ENCODE measurements at places on chromosomes 3 and 15. TPM values are rescaled to one million over a fixed set of nuclear protein-coding genes. Genes with fewer than 3 reads are reported as not detected.

DNA sequence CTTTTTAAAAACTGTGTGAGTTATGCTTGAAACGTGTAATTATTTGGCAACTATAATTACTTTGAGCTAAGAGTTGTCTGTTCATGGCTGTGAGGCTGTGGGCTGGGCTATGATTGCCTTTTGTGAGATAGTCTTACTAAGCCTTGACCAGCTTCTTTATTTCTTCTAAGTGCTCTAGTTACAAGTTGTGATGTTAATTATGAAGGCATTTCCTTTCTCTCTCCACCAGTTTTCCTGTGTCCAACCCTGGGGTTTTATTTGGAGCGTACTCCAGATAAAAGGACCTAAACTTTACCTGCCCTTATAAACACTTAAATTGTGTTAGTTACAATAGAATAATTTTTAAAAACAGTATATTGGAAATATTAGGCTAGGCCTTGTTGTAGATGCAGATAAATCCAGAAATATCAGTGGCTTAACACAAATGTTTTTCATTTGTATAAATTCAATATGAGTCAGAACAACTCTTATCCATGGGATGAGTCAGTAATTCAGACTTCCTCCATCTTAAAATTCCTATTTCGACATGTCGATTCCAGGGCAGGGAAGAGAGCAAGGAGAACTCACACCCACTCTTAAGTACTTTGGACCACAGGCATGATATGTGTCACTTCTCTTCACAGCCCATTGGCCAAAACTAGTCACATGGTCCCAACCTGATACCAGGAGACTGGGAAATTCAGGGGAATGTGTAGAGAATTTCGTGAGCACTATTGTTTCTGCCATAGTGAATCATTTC, 17.0 kb downstream of the TMEM62 start:
- H3K4me3 ChIP-seq, result no peak overlapping the region
- no peak for DNase-seq
- no peak overlapping the region for H3K27ac ChIP-seq
- peaks cover 4% of the 10 kb centered on the region for H3K36me3 ChIP-seq
- no peaks in the 10 kb centered on the region for H3K27me3 ChIP-seq

JMJD7 gene
- 10.1 TPM for polyA plus RNA-seq

- H3K36me3 ChIP-seq, result no peaks in the 10 kb centered on the region
- peaks cover 39% of the 10 kb centered on the region for H3K4me1 ChIP-seq
- peak; percentile 98 for DNase-seq
These were observed 44.5 kb upstream of the BOC start for GRCh38 chr3:113166719-113167492.

- peak overlapping the region; percentile 26 for H3K27ac ChIP-seq
- no peak for DNase-seq
- peaks cover 5% of the 10 kb centered on the region for H3K36me3 ChIP-seq
- peaks cover 62% of the 10 kb centered on the region for H3K4me1 ChIP-seq
These were observed 10.0 kb upstream of the SRP14 start for GRCh38 chr15:40048926-40049475.

- peaks cover 3% of the 10 kb centered on the region for H3K27me3 ChIP-seq
- H3K4me3 ChIP-seq, result peak overlapping the region; percentile 50
- no peaks in the 10 kb centered on the region for H3K36me3 ChIP-seq
- DNase-seq, result peak; percentile 15
- peak overlapping the region; percentile 69 for H3K27ac ChIP-seq
- no peaks in the 10 kb centered on the region for H3K4me1 ChIP-seq
These were observed 639 bp downstream of the MKRN3 start for GRCh38 chr15:23566071-23566554.

- H3K4me1 ChIP-seq, result peaks cover 8% of the 10 kb centered on the region
- peaks cover 42% of the 10 kb centered on the region for H3K27me3 ChIP-seq
- no peak for DNase-seq
- no peak overlapping the region for H3K4me3 ChIP-seq
- H3K27ac ChIP-seq, result no peak overlapping the region
These were observed 1.6 kb upstream of the PCSK6 start for GRCh38 chr15:101490922-101491733.

- H3K4me3 ChIP-seq, result no peak overlapping the region
- H3K4me1 ChIP-seq, result peaks cover 26% of the 10 kb centered on the region
- H3K36me3 ChIP-seq, result no peaks in the 10 kb centered on the region
- DNase-seq, result peak; percentile 77
- no peak overlapping the region for H3K27ac ChIP-seq
These were observed 64.7 kb downstream of the BFSP2 start for GRCh38 chr3:133464573-133464972.

SH2D7 gene
- 0.36 TPM for polyA plus RNA-seq

GRCh38 chr3:66693461-66694031, 192.7 kb upstream of the LRIG1 start:
- DNase-seq, result peak; percentile 88
- H3K27ac ChIP-seq, result peak overlapping the region; percentile 88

DNA sequence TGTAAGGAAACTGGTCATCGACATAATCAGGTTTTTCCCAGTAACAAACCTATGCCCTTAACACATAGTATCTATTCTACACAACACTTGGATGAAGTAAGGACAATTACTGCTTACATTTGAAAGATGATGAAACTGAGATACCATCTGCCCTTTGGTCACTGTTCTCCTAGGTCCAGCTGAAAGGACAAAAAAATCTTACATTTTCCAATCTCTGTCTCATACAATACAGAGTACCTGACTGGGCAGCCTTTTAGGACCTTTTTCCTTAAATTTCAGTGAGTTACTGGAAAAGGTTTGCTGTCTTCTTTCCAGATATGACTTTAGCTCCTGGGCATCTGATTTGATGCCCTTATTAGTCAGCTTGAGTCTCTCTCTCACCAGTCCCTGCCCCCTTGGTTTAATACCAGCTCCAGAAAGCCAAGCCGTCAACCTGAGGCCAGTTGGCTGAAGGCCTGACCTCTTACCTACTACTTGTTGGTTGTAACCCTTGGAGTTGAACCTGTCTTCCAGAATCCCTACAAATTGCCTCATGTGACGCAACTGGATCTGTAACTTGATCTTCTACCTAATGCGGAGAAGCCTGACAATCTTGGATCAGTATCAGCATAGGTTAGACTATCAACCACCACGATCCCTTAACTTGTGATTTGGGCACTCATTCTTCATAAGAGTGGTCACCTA, 355.3 kb upstream of the ZNF385D start:
- H3K4me1 ChIP-seq, result no peaks in the 10 kb centered on the region
- no peak overlapping the region for H3K27ac ChIP-seq
- no peak overlapping the region for H3K4me3 ChIP-seq
- DNase-seq, result no peak
- H3K36me3 ChIP-seq, result no peaks in the 10 kb centered on the region
- no peaks in the 10 kb centered on the region for H3K27me3 ChIP-seq

DNA sequence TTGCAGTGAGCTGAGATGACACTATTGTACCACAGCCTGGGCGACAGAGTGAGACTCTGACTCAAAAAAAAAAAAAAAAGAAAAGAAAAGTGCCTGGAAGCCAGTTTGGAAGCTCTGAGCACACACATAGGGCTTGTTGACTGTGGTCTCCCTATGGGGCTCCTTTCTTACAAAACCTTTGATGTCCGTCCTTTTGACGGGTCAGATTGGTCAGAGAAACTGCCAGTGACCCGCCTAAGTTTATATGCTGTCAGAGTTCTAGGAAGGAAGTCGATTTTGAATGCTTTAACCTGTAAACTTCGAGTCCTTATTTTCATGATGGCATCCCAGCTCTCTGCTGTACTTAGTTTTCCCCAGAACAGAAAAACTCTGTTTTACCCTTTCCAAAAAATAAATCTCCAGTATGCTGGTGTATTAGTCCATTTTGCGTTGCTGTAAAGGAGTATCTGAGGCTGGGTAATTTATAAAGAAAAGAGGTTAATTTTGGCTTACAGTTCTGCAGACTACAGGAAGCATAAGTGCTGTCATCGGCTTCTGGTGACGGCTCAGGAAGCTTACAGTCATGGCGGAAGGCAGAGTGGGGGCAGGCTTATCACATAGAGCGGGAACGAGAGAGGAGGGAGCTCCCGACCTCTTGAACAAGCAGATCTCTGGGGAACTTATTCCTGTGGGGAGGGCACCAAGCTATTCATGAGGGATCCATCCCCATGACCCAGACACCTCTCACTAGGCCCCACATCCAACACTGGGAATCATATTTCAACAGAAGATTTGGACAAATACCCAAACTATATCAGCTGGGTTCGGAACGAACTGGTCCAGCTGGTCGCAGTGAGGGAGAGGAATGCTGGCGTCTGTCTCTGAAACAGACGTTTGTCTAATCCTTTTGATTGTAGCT, 72.3 kb downstream of the LMLN start:
- no peaks in the 10 kb centered on the region for H3K36me3 ChIP-seq
- H3K27ac ChIP-seq, result no peak overlapping the region
- H3K27me3 ChIP-seq, result no peaks in the 10 kb centered on the region
- DNase-seq, result no peak
- no peak overlapping the region for H3K4me3 ChIP-seq

- H3K4me1 ChIP-seq, result peaks cover 3% of the 10 kb centered on the region
- no peaks in the 10 kb centered on the region for H3K36me3 ChIP-seq
- no peaks in the 10 kb centered on the region for H3K27me3 ChIP-seq
- H3K4me3 ChIP-seq, result no peak overlapping the region
These were observed 462.3 kb upstream of the SGO1 start for GRCh38 chr3:20648294-20648693.

DNA sequence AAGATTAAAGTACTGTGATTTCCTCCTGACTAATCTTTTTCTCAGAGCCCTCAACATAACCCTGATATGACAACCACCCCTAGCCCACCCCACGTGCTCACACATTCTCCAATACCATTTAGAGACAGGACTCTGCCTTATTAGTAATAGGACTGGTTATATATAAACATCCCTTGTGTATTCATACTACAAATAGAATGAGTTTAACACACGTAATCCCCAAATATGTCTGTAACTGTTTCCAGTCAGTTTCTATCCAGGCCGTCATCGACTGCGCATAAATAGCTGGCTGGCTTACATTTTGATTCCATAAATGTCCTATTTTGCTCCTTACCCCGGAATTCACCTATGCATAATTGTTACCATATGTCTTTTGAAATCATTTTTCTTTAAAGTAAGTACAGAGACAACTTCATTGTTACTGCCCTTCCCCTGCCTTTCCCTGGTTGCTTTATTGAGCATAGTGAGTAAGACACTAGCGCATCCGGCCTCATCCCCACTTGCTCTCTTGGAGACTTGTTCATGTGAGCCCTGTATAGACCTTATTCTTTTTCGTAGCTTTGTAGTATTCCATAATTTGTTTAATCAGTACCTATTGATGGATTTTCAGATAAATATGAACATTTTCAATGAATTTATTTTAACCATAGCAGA, 3.5 kb upstream of the P2RY14 start:
- H3K27ac ChIP-seq, result peak overlapping the region; percentile 76
- no peaks in the 10 kb centered on the region for H3K36me3 ChIP-seq
- no peak overlapping the region for H3K4me3 ChIP-seq
- peak; percentile 94 for DNase-seq
- no peaks in the 10 kb centered on the region for H3K27me3 ChIP-seq

ZNF774 gene
- 2.0 TPM for polyA plus RNA-seq

SERP1 gene
- 79.8 TPM for polyA plus RNA-seq

LMCD1 gene
- polyA plus RNA-seq, result 143 TPM

TUSC7 gene
- polyA plus RNA-seq, result not detected

- no peak for DNase-seq
- no peaks in the 10 kb centered on the region for H3K4me1 ChIP-seq
- H3K4me3 ChIP-seq, result peak overlapping the region; percentile 42
- H3K36me3 ChIP-seq, result no peaks in the 10 kb centered on the region
These were observed 32.1 kb upstream of the AP4E1 start for GRCh38 chr15:50876260-50876988.

- H3K4me1 ChIP-seq, result no peaks in the 10 kb centered on the region
- H3K36me3 ChIP-seq, result no peaks in the 10 kb centered on the region
These were observed 15.8 kb upstream of the SLC27A2 start for GRCh38 chr15:50166216-50166615.

LRRC58 gene
- 13.8 TPM for polyA plus RNA-seq

DNA sequence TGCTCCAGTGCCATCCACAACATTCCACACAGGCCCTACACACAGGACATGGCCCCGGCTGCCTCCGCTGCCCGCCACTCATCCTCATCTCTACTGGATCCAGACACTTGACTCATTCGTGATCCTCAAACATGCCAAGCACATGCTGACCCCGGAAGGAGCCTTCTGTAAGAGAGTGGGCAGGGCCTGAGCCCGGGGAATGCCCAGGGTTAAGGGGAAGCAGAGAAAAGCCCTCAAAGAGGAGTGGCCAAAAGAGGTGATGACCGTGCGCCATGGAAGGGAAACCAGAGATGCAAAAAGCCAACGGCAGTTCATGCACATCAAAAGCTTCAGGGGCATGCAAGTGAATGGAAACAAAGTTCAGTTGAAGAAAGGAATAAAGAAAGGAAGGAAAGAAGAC, 46.1 kb downstream of the RFTN1 start:
- no peaks in the 10 kb centered on the region for H3K4me1 ChIP-seq
- no peak overlapping the region for H3K4me3 ChIP-seq
- DNase-seq, result no peak
- H3K27ac ChIP-seq, result no peak overlapping the region
- H3K27me3 ChIP-seq, result no peaks in the 10 kb centered on the region

- no peaks in the 10 kb centered on the region for H3K27me3 ChIP-seq
- H3K27ac ChIP-seq, result no peak overlapping the region
- H3K4me1 ChIP-seq, result peaks cover 2% of the 10 kb centered on the region
- DNase-seq, result peak; percentile 41
These were observed 168.7 kb upstream of the TMCO5A start for GRCh38 chr15:37765786-37766185.

- H3K36me3 ChIP-seq, result no peaks in the 10 kb centered on the region
- no peak for DNase-seq
- H3K4me3 ChIP-seq, result no peak overlapping the region
- H3K4me1 ChIP-seq, result no peaks in the 10 kb centered on the region
- no peak overlapping the region for H3K27ac ChIP-seq
- H3K27me3 ChIP-seq, result peaks cover 2% of the 10 kb centered on the region
These were observed 15.5 kb downstream of the CCR5 start for GRCh38 chr3:46386205-46386604.

- no peak overlapping the region for H3K27ac ChIP-seq
- no peaks in the 10 kb centered on the region for H3K4me1 ChIP-seq
- no peaks in the 10 kb centered on the region for H3K36me3 ChIP-seq
- H3K27me3 ChIP-seq, result no peaks in the 10 kb centered on the region
- DNase-seq, result no peak
These were observed 420.6 kb downstream of the TBL1XR1 start for GRCh38 chr3:176776622-176777175.

DNA sequence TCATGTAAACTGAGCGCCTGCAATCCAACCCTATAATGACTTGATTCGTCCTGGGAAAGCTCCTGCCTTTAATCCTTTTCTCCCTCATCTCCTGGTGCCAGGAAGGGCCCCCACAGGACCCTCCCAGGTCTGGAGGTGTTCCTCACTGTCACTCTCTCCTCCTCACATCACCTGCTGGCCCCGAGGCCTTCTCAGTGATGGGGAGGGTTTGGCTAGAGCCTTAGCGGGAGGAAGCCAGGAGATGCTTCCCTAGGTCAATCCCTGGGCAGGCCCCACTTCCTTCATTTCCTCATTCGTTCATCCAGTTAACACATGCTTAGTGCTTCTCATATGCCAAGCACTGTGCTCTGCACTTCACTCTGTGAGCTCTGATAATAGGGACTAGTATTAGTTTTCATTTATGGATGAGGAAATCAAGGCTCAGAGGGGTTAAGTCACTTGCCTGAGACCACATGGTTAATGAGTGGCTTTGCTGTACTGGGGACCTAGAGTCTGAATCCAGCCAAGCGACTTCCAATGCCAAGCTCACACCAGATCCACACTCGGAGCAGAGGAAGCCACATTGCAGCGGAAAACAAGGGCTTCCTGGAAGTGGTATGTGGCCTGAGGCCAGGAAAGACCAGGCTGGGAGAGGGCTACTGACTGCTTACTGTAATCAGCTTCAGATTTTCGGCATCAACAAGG, 50.3 kb upstream of the CHRNB4 start:
- H3K4me1 ChIP-seq, result peaks cover 11% of the 10 kb centered on the region
- H3K4me3 ChIP-seq, result no peak overlapping the region
- H3K27ac ChIP-seq, result no peak overlapping the region
- no peaks in the 10 kb centered on the region for H3K36me3 ChIP-seq

- peak; percentile 90 for DNase-seq
- peak overlapping the region; percentile 67 for H3K27ac ChIP-seq
- peaks cover 41% of the 10 kb centered on the region for H3K4me1 ChIP-seq
- no peaks in the 10 kb centered on the region for H3K36me3 ChIP-seq
These were observed 2.3 kb upstream of the TM4SF4 start for GRCh38 chr3:149472030-149472797.

Measured in muscle of leg (tissue), 16 donors.